ENCODE measurements at places on chromosomes 7 and 10.

DNA sequence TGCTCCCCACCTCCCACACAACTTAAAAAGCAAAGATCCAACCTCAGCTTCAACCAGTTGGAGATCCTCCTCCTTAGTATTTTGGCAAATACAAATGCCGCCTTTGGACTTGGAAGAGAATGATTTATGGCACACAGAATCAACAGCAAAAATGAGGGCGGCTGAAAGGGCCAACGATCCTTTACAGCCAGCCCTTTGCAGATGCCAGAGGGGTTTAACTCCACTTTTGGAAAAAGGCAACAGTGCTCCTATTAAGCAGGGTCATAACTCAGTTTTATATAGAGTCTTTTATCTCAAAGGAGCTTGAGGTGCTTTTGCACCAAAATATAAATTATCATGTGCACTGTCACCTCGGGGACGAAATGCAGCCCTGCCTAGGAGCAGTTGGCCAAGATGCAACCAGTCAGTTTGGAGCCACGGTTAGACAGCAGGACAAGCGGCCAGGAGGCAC, 56.7 kb upstream of the JCAD start:
- no peak for DNase-seq

DNA sequence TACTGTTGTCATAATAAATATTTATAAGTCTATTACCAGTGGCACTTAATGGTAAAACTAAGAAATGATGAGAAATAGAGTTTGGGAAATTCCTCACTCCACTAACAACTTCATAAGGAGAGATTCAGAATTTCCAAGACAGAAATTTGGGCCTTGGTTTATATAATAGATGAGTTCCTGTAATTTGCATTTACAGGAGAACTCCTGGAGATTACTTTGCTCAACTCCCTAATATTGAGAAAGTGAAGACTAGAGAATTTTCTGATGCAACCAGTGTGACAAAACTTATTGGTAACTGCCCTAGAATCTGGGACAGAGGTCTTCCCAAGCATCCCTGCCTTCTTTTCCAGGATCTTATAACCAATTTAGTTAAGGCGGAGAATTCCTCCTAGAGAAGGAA, 49.1 kb upstream of the GSAP start:
- no peak for DNase-seq

GRCh38 chr7:82382276-82382675, 61.3 kb downstream of the CACNA2D1 start:
- DNase-seq, result no peak

DNA sequence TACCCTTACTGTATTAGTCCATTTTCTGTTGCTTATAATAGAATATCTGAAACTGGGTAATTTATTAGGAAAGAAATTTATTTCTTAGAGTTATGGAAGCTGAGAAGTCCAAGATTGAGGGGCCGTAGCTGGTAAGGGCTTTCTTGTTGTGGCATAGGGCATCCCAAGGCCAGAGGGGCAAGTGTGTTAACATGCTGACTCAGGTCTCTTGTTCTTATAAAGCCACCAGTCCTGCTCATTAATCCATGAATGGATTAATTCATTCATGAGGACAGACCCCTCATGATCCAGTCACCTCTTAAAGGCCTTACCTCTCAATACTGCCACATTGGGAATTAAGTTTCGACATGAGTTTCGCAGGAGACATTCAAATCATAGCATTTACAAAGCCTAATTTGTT, 2.4 kb downstream of the ARMC10 start:
- DNase-seq, result no peak

DNA sequence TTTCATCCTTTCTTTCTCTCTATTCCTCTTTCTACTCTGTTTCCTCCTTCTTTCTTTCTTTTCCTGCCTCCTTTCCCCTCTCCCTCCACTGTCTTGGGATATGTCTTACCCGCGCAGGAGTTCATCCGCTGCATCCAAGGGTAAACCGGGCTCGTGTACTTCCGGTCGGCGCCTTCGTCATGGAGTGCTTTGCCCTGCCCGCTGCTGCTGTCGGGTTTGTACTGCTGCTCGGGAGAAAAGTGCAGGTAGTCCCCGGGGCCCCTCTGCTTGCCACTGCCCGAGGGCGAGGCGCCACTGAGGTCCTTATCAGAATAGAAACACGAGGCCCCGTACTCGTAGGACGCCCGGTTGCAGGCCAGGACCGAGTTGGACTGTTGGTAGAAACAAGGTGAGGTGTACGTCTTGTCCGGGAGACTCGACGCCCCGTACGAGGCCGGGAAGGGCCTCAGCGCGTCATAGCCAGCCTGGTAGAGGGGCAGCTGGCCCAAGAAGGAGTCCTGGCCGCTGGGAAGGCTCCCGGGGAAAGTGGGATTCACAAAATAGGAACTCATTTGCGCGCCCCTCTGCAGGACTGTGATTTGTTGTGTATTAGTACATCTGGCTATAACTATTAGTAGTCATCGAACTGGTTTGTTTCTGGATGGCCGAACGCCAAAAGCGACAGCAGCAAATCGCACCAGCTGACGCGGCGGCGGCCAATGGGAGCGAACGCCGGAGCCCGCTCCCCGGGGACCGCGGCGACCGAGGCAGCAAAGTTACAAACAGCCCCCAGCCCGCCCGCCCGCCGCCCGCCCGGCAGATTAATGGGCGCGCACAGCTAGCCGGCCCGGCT, at the start of gene HOXA6:
TSS of gene HOXA6 (minus strand) at position 576 of the 832 bp plus-strand sequence. CDS start at position 551, 25 bp downstream.
- no peak for DNase-seq

GRCh38 chr7:70212281-70212680, 614.0 kb downstream of the AUTS2 start:
- DNase-seq, result no peak

DNA sequence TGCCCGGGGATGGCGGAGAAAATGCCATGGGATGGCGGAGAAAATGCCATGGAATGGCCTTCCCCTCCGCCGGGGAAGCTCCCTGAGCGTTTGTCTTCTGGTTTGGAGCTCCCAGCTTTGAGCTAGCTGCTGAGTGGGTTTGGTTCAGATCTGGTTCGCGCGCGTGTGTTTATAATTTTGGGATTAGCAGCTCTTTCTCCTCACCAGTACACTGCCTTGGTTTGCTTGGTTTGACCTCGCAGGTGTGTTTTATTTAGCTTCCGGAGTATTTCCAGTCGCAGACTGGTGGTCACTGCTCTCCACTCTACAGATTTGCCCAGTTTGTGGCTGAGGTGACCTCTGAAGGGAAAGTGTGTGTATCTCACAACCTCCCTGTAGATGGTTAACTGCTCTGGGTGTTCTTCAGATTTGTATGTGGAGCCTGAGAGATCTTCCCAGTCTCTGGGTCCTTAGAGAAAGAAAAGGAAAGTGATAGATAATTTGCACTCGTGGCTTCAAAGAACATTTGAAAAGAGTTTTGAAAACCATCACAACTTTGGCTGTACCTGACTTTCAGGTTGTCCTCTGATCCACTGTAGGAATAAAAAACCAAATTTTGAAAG, 597 bp downstream of the ZNF277 start:
- peak; percentile 12 for DNase-seq

DNA sequence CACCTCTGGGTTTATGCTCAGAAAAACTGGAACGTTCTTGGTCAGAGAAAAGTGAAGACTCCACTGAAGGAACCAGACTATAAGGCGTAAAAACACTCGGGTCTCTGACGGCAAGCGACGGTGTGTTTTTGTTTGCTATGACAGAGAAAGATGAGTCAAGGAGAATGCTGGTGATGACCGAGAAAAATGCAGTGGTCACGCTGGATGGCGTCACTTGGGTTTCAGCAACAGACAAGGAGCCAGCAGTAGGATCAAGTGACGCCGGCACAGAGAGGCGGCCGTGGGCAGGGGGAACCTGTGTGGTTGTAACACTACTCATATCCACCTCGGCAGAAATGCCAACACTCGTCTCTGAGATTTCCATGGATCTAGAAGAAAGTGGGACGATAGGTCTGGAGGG, 63.4 kb downstream of the KIAA1549 start:
- DNase-seq, result no peak

DNA sequence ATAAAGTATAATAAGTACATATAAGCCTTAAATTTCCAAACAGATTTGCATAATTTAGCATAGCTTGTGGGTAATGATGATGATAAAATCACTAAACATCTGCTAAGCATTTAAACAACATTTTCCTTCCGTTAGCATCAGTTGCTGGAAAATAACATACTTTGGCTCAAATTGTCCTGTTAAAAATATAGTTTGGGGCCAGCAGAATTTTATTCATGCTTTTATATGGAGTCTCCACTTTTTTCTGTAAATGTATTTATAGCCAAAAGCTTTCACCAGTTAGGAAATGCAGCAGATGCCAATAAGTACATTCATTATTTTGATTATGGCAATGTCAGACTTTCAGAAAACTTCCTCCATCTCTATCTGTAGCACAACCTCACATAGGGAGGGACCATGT, 107.2 kb downstream of the CNTNAP2 start:
- no peak for DNase-seq

DNA sequence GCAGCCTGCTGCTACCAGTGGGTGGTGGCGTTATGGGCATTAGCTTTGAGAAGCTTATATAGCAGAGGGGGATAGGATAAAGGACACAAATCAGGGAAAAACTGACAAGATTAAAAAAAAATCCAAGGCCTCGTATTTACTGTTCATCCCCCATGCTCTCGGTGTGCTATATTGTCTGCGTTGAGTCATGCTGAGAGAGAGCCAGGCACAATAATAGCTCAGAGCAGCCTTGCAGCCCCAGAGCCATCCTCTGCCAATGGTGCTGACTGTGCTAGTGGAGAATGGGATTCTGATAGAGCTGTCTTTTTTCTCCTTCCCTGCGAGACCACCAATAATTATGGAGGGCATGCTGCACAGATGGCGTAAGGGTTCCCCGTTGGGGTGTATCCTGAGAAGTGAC, 51.7 kb upstream of the FZD1 start:
- no peak for DNase-seq

DNA sequence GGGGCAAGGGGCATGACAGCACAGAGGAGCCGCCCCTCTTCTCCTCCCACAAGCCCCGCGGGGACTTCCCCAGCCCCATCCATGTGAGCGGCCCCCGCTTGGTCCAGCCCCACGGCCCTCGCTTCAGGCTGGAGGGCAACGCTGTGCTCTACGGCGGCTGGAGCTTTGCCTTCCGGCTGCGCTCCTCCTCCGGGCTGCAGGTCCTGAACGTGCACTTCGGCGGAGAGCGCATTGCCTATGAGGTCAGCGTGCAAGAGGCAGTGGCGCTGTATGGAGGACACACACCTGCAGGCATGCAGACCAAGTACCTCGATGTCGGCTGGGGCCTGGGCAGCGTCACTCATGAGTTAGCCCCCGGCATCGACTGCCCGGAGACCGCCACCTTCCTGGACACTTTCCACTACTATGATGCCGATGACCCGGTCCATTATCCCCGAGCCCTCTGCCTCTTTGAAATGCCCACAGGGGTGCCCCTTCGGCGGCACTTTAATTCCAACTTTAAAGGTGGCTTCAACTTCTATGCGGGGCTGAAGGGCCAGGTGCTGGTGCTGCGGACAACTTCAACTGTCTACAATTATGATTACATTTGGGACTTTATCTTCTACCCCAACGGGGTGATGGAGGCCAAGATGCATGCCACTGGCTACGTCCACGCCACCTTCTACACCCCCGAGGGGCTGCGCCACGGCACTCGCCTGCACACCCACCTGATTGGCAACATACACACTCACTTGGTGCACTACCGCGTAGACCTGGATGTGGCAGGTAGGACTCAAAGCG, 5.1 kb downstream of the AOC1 start:
- no peak for DNase-seq

DNA sequence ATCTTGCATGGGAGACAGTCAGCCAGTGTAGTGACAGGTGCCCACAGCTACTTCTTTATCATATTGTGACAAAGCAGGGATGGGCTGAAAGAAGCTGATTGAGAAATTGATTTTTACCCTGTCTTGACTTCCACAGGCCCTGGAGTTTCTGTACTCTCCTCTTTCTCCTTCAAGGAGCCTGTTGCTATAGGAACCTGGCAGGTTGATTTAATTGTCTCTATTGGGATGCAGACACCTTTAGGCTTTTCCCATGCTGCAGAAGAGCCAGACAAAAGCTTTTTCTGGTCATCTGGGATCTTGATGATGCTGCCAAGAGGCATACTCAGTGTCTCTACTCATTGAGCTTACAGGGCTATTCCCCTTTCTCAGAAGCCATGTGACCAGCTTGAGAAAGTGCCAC, 754.8 kb downstream of the KCNMA1 start:
- no peak for DNase-seq

DNA sequence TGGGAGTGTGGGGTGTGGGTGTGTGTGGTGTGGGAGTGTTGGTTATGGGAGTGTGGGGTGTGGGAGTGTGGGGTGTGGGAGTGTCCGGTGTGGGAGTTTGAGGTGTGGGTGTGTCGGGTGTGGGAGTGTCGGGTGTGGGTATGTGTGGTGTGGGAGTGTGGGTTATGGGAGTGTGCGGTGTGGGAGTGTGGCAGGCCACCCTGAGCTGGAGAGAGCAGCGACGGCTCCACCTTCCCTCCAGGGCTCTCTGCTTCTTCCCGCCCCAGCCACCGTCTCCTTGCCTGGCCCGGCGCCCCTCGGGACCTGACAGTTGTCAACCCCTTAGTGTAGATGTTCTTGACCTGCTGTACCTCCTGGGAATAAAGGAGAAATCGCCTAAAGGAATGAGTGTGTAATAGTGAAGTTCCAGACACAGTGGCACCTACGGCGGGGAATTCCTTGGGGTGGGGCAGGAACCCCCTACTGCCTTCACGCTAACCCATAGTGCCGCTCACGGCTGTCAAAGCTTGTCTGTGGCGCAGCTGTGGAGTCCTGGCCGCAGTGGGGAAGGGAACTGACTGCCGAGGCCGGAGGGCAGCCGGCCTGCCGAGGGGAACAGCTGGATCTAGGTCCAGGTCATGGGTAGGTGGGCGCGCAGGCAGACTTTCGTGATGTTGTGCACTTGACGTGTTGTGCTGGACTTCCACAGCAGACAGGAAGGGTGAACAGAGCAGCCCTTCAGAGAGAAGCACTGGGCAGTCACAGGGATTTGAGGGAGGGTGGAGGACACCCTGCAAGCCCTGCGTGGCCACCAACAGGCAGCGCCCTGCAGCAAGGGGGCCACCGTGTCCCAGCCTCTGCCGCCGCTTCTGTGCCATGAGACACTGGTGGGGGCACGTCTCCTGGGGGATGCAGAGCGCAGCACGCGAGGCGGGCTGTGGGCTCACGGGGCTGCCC, 49.0 kb upstream of the EN2 start:
- no peak for DNase-seq

DNA sequence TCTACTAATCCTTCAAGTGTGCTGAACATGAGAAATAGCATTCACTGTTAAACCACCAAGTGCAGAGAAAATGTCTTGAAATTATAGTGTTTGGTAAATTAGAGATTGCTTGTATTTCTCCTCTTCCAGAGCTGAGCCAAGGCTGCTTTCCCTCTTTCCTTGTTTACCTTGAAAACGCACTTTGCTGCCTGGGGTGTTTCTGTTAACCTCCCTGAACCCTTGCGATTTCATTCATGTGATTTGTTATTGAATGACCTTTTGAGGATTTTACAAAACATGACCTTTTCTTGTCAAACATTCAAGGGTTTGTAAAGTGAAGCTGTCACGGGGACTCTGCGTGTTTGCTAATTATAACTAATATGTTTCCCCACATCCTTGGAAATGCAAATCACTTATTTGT, 169.4 kb downstream of the LRMDA start:
- no peak for DNase-seq

- no peak for DNase-seq
Observed at GRCh38 chr7:116512520-116513188, 12.2 kb upstream of the CAV1 start.

All from OCI-LY7 (cell line).